ENCODE measurements at places on chromosomes 6 and 20.

DNA sequence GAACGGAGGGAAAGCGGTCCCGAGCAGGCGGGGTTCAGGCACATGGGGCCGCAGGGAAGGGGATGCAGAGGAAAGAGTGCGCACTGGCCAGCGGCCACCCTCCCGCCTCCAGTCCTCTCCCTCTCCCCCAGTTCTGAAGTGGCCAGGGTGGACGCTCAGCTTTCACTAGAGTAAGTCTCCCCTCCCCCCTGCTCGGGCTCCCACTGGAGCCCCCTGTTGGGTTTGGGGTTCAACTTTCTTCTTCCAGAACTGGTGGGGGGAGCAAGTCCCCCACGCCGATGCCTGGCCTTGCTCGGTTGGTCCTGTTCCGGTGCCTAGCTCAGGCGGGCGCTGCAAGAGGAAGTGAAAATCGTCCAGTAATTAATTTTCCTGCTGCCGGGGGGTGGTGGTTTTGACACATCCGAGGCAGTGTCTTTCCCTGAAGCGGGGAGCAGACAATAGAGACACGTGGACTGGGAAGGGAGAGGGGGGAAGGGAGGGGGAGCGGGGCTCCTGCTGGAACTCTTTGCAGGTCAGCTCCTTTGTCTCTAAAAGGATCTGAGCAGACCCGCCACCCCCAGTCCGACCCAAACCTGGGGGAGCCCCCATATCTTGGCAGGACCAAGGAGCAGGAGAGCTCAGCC is 824 bp upstream of the SCRT2 start:
- no peak for DNase-seq

- DNase-seq = no peak
Measured at GRCh38 chr6:119521251-119521650, 171.7 kb upstream of the MAN1A1 start.

- no peak for DNase-seq
Measured at GRCh38 chr6:108650781-108651180, 90.1 kb downstream of the FOXO3 start.

DNA sequence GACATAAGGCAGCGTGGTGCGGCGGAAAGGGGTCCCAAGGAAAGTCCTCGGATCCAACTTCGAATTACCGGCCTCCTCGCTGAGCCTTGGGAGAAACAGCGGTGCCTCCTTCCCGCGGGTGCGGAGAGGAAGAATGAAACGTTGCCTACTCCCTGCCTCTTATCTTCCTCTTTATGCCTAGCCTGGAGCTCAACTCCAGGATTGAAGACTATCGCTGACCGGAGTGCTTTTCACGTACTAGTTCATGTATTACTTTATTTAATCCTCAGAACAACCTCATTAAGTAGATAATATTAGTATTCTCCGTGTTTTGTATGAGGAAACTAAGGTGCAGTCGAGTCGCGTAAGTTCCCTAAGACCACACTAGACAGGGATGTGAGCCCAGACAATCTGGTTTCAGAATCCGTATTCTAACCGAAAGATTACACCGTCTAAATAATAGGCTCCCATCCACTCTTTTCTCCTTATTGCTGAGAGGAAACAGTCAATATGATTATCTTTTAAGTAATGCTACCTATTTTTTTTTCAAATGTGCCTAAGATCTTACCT is 793 bp upstream of the PDSS2 start:
- no peak for DNase-seq

GRCh38 chr6:134437376-134437775 is 119.5 kb upstream of the SGK1 start:
- no peak for DNase-seq

DNA sequence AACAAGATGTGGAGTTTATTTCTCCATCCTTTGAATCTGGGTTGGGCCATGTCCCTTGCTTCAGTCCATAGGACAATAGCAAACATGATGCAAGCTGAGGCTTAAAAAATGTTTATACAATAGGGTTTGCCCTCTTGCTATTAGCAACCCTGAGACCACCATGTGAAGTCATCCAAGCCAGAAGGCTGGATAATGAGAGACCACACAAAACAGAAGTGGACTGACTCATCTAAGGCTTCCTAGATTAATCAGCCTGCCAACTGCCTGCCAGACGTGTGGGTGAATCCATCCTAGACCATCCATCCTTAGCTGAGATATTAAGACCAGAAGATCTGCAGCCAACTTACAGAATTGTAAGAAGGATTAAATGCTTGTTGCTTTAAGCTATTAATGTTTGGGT is 38.1 kb upstream of the ISM1 start:
- no peak for DNase-seq

DNA sequence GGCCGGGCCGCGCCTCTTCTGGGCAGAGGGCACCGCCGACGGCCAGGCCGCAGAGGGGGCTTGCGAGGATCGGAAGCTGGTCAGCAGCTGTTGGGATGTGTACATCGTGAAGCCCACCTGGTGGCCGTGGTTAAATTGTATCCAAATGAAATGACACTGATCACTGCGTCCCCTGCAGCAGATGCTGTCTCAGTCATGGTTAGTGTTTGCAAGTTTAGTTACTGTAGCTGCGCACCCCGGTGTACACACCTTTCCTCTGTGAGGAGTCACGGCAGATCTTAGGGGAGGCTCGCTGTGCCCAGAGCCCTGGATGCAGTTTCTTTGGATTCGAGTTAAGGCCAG is 653 bp downstream of the NAA20 start:
- no peak for DNase-seq

Data from smooth muscle cell of the brain vasculature (primary cell).